ENCODE measurements at places on chromosomes 11 and 22. TPM values are rescaled to one million over a fixed set of nuclear protein-coding genes. Genes with fewer than 3 reads are reported as not detected.

The MS4A4A gene
- 0.51 TPM for total RNA-seq

- no peak for DNase-seq
Measured at GRCh38 chr11:119529063-119529845, 106.3 kb upstream of the THY1 start.

DNA sequence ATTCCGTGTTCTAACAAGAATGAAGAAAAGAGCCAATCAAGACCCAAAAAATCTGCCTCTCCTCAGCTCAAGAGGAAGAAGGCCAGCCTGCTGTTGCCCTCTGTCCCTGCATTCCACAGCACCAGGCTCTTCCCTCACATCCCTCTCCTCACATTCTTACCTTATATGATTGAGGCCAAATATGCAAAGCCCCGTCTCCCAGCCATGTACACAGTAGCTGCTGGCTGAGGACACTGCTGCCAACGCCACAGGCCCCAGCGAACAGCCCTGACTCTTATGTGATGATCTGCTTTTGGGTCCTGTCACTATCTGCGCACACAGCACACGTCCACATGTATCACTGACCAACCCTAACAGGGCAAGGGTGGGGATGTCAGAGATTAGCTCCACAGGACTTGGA lies 60.2 kb downstream of the MICAL3 start:
- peak; percentile 25 for DNase-seq

- DNase-seq: no peak
Measured at GRCh38 chr11:65159012-65159411, 11.0 kb upstream of the SPDYC start.

- DNase-seq: no peak
Measured at GRCh38 chr11:13101644-13102512, 92.8 kb downstream of the RASSF10 start.

Data from B cell (primary cell).